ENCODE measurements at places on chromosomes 2 and 18. TPM values are rescaled to one million over a fixed set of nuclear protein-coding genes. Genes with fewer than 3 reads are reported as not detected.

DNA sequence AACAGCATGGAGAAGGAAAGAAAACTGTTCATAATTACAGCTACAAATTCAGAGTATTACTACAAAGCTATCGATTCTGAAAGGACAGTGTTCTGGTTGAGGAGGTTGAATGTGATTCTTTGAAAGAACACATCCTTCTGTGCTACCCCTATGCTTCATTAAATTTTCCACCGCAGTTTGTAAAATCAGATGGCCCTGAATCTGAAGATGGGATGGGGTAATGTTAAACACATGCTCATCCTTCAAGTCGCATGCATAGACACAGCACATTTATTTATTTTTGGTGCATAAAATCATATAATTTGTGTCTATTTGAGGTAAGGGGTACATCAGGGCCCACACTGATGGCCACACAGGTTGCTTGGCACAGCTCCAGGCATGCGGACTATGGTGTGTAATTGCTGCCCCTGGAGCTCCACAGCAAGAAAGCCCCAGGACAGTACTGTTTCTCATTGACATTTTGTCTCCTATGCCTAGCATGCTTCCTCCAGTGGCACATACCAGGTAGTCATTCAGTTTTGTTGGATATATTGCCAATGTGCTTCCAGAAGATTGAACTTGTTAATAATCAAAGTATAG lies 238.8 kb upstream of the TANK start:
- H3K4me3 ChIP-seq = no peak overlapping the region
- H3K36me3 ChIP-seq = no peaks in the 10 kb centered on the region
- no peak for DNase-seq
- peak overlapping the region; percentile 76 for H3K27ac ChIP-seq

GRCh38 chr2:240134956-240135520 lies 1.1 kb downstream of the COPS9 start:
- H3K27me3 ChIP-seq = no peaks in the 10 kb centered on the region
- DNase-seq = no peak
- H3K27ac ChIP-seq = no peak overlapping the region
- H3K4me1 ChIP-seq = peaks cover 16% of the 10 kb centered on the region

GRCh38 chr2:161031511-161031910 lies 128.7 kb upstream of the TANK start:
- no peak overlapping the region for H3K4me3 ChIP-seq
- H3K4me1 ChIP-seq = peaks cover 8% of the 10 kb centered on the region
- no peaks in the 10 kb centered on the region for H3K36me3 ChIP-seq
- H3K27ac ChIP-seq = no peak overlapping the region
- H3K27me3 ChIP-seq = no peaks in the 10 kb centered on the region

DNA sequence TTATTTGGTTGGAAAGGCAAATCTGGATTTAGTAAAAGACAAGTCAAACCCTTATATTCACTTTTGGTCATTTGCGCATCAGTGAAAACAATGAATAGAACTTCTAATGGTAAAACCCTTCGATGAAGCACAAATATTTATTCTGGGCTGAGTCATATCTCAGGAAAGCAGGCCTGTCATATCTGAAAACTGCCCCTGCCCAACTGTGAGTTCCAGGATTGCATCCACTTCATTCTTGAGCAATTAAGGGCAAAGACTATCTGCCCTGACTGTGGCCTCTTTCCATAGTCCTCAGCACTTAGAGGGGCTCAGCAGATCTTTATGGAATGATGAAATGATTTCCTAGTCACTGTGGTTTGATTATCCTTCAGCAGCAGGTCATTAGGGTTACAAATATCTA lies 795.2 kb upstream of the ID2 start:
- no peaks in the 10 kb centered on the region for H3K27me3 ChIP-seq
- DNase-seq = no peak
- no peaks in the 10 kb centered on the region for H3K4me1 ChIP-seq
- H3K27ac ChIP-seq = no peak overlapping the region
- no peaks in the 10 kb centered on the region for H3K36me3 ChIP-seq
- no peak overlapping the region for H3K4me3 ChIP-seq

DNA sequence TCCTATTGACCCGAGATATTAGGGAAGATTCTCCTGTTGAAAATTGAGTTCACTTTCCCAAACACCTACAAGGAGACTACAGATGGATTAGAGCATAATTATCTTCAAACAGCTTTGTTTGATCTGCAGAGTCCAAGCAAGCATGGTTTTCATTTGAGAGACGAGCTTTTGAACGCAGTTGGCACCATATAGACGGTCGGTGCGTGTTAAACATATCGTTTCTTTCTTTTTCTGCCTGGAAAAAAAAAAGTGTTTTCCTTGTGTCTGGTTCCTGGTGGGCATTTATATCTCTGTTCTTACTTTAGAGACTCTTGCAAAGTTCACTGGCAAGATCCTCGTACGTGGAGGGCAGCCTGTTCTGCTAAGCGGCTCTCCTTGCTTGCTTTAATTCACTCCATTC lies 248.9 kb downstream of the TMEM182 start:
- no peaks in the 10 kb centered on the region for H3K27me3 ChIP-seq
- no peak overlapping the region for H3K4me3 ChIP-seq
- no peaks in the 10 kb centered on the region for H3K4me1 ChIP-seq
- no peaks in the 10 kb centered on the region for H3K36me3 ChIP-seq
- no peak overlapping the region for H3K27ac ChIP-seq

GRCh38 chr2:100045000-100045399 lies 97.4 kb downstream of the AFF3 start:
- H3K4me3 ChIP-seq = no peak overlapping the region
- H3K36me3 ChIP-seq = no peaks in the 10 kb centered on the region
- H3K27ac ChIP-seq = no peak overlapping the region
- DNase-seq = no peak

DNA sequence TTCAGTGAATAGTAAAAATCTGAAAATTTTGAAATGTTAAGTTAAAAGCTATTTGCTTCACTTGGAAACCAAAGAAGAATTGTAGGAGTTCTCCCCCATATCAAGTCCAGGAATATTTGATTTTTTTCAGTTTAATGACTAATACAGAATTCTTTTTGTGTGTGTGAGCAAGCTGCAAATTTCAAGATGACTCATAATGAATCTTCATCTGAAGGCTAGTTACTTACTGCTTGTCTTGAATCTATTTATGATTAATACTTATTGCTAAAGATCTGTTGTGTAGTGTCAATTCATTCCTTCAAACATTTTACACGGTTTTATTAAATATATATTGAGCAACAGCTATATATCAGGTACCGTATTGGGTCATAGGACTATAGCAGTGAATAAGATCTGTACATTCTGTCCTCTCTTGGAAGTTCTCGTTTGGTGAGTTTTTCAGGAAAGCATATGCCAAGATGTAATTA lies 47.8 kb upstream of the CAVIN2 start:
- H3K36me3 ChIP-seq = no peaks in the 10 kb centered on the region
- H3K4me1 ChIP-seq = peaks cover 21% of the 10 kb centered on the region
- no peak overlapping the region for H3K4me3 ChIP-seq
- DNase-seq = no peak
- H3K27me3 ChIP-seq = no peaks in the 10 kb centered on the region

- DNase-seq = no peak
- no peak overlapping the region for H3K4me3 ChIP-seq
- no peaks in the 10 kb centered on the region for H3K36me3 ChIP-seq
- no peaks in the 10 kb centered on the region for H3K27me3 ChIP-seq
Observed at GRCh38 chr2:98149333-98149697, 62.3 kb downstream of the VWA3B start.

DNA sequence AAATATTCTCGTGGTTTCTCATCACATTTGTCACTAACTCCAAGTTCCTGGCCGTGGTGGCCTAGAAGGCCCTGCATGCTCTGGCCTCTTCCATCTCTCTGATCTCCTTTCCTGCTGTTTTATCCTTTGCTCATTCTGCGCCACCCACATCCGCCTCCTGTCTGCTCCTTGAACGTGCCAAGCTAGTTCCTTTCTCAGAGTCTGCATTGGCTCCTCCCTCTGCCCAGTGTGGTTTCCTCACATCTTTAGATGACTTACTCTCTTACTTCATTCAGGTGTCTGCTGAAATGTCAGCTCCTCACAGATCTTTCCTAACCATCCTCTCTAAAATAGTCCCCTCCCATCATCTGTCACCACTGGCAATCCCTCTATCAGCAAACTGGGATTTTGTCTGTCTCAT lies 158.6 kb upstream of the RBMS1 start:
- no peak for DNase-seq
- H3K27me3 ChIP-seq = no peaks in the 10 kb centered on the region
- H3K4me3 ChIP-seq = no peak overlapping the region

GRCh38 chr2:10721396-10722251 lies at the start of gene ATP6V1C2:
Gene ATP6V1C2 (plus strand): TSS chr2:10721630. CDS start chr2:10722850, 1,220 bp downstream.
- peak within 1 kb of the TSS; percentile 44 for H3K4me3 ChIP-seq
- peaks cover 12% of the 10 kb centered on the region for H3K27me3 ChIP-seq
- no peak within 1 kb of the TSS for H3K27ac ChIP-seq
- DNase-seq = no peak

DNA sequence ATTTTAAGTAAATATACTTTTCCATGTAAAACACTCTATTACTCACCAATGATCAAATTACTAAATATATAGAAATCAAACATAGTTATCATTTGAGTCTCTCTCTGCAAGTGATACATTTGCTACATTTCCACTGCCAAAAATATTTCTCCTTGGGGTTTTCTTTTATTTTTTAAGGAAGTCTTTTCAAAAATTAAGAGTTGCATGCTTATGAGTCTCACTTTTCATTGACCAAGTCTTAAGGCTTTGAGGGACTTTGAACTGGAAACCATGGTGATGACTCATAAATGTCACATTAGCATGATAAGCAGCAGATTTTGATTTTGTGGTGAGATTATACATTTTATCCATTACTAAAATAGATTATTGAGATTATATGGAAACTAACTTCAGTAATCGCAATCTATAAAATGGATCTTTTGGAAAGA lies 152.9 kb downstream of the FAM124B start:
- H3K4me3 ChIP-seq = no peak overlapping the region
- H3K27ac ChIP-seq = no peak overlapping the region
- H3K27me3 ChIP-seq = no peaks in the 10 kb centered on the region
- no peaks in the 10 kb centered on the region for H3K4me1 ChIP-seq
- H3K36me3 ChIP-seq = no peaks in the 10 kb centered on the region

DNA sequence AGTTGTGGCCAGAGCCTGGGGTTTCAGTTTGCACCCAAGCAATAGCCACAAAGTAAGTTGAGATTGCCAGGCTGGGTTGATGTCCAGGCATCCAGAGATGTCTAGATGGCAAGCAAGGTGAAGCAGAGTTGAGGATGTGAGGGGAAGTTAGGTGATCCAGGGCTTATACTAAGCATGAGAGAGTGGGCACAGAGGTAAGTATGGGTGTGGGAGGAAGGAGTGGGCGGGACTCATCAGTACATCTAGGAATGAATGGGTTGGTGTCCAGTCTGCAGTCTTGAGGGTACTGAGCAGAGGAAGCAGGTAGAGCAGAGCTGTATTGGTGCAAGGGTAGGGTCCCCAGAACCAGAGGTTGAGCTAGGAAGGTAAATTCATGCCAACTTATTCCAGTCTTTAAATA lies 1.5 kb downstream of the SEMA4F start:
- DNase-seq = no peak
- peaks cover 9% of the 10 kb centered on the region for H3K4me1 ChIP-seq
- H3K27me3 ChIP-seq = no peaks in the 10 kb centered on the region
- no peaks in the 10 kb centered on the region for H3K36me3 ChIP-seq
- no peak overlapping the region for H3K27ac ChIP-seq
- H3K4me3 ChIP-seq = no peak overlapping the region

DNA sequence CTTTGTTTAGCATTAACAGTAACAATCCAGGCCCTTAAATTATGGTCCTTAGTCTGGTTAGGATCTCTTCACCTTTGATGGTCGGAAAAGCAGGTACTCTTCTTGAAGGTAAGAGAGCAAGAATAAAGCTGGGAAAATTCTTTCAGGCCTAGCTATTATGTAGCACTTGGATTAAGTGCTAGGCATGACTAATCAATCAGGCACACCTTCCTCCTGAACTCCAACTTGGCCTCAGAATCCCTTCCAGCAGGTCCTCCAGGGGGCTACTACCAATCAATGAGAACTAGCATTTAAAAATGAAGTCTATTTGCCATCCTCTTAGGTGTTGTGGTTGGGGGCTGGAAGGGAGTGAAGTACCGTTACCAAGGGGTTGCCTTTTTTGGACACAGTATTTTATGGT lies 3.7 kb downstream of the SMYD1 start:
- DNase-seq = no peak
- no peak overlapping the region for H3K4me3 ChIP-seq
- no peaks in the 10 kb centered on the region for H3K27me3 ChIP-seq

GRCh38 chr18:63648241-63648640 lies 4.2 kb upstream of the SERPINB4 start:
- no peaks in the 10 kb centered on the region for H3K27me3 ChIP-seq
- no peak overlapping the region for H3K27ac ChIP-seq

Gene TMEFF2
- total RNA-seq = not detected

Gene OTOS
- not detected for total RNA-seq

Gene SERPINB13
- total RNA-seq = 131 TPM

Gene C18orf63
- total RNA-seq = not detected

Gene TRIM43
- total RNA-seq = not detected
